ENCODE measurements at places on chromosomes 2 and 18.

DNA sequence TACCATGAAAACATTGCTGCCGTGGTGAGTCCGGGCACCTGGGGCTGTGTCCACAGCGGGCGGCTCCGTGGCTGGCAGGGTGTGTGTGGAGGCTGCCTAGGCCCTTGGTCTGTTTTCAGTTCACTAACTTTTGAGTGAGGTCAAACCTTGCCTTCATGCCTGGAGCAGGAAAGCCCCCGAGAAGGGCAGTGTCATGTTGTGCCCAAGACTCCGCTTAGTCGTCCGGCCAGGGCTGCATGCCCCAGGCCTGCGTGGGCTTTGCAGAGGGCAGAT, 24.1 kb downstream of the MAL start:
- DNase-seq, result no peak

- peak; percentile 41 for DNase-seq
Observed at GRCh38 chr18:76405681-76406356, 89.2 kb downstream of the ZNF516 start.

- peak; percentile 8 for DNase-seq
Observed at GRCh38 chr2:151918308-151918707, 90.1 kb upstream of the ARL5A start.

- no peak for DNase-seq
Observed at GRCh38 chr18:72866901-72867745, 664 bp downstream of the NETO1 start.

DNA sequence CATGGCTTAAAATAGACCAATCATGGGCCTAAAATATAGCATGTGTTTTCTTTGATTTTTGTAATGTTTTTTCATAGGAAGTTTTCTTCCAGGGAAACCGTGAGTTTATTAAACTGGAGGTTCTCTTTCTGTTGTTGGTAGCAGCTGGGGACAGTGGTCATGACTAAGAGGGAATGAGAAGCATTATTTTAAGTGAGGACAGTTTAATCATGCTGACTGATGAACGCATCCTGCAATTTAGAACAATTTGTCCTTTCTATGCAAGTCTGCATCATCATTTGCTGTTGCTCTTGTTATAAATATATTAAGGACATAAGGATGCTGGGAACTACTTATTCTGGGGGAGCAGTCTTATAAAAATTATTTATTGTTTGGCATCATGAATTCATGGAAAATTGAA, 51.2 kb downstream of the CAVIN2 start:
- DNase-seq, result no peak

DNA sequence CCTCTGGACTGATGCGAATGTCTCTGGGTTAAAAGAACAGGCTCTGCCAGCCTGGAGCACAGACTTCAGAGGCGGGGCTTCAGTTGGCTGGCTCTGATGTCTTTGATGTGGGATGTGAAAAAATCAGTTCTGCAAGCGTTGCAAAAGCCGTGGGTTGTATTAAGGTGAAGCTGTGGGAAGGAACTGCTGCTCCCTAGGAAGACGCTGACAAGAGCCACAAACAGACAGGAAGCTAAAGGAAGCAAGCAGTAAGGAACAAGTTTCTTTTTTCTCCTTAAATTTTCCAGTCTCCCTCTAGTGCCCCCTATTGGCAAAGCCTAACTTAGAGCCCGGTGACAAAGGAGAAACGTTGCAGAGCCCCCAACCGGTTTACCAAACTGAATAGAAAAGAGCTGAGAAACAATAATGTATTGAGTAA, 239.0 kb downstream of the CCDC178 start:
- no peak for DNase-seq

GRCh38 chr2:174344716-174345461, 10.1 kb downstream of the SP9 start:
- DNase-seq, result peak; percentile 33

DNA sequence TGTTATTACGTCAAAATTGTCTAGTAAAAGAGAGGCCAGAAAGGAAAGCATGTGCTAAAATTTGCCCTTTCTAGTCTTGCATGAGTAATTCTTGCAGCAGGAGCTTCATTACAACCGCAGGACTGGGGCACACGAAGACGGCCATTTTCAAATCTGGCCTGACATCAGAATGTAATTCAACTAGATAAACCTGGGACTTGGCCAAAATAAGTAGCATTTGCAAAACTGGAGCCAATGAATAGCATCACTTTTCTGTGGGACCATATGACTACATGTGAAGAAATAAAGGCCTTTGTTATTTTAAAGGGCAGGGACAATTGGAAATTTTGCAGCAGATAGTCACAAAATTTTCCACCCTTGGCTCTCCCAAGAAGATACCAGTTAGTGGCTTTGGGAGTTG, 3.0 kb upstream of the FZD7 start:
- DNase-seq, result no peak

- DNase-seq, result no peak
Observed at GRCh38 chr2:68767996-68768395, 33.4 kb downstream of the ARHGAP25 start.

DNA sequence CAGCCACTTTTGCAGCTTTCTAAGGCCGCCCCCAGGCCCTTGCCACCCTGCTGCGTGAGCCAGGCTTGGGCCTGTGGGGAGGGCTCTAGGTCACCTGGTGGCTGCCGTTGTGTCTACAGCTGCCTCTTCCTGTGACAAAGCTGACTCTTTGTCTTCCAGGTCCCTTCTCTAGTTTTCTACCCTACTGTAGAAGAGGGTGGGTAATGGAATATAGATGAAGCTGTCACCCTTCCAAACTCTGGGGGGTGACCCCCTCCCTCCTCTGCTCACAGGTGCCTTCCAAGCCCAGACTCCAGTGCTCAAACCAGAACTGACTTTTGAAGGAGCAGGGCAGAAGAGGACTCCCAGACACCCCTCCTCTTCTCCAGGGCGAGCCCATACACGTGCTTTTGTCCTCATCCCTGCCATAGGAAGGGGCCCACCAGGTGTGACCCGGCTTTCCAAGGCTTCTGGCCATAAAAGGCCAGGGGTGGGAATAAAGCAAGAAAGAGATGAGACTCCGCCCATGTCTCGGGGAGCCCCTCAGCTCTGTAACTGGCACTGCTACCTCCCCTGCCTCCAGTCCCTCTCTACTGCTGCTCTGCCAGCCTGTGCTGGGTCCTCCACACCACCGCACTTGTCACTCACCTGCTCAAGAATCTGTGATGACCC, 17.9 kb upstream of the SDC1 start:
- no peak for DNase-seq

DNA sequence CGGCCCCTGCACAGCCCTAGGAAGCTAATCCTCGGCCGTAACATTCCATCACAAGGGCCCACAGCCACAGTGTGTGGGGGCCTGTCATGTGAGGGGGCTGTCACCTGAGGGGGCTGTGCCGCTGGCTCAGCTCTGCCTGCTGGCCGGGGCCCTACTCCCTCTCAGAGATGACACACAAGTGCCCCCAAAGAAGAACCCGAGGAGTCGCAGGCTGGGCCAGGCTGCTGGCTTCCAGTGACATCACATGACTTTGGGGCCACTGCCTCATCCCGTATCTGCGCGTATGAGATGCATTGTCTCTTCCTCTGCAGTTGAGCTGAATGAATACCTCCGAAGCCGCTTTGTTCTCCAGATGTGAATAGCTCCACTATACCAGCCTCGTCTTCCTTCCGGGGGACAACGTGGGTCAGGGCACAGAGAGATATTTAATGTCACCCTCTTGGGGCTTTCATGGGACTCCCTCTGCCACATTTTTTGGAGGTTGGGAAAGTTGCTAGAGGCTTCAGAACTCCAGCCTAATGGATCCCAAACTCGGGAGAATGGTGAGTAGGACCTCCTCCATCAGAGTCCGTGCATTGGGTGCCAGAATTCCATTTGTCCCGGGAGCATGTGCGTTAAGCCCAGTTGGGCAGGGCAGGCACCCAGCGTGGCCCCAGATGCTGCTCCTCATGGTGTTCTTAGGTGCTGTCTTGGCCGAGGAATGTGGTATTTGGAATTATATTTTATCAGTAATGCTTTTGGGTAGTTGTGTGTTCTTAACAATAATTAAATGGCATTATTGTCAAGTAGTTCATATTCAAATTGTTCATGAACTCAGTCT, at the start of gene CNDP1:
CNDP1 (plus strand) TSS at position 351 of the 820 bp plus-strand sequence; CDS start at position 519, 168 bp downstream.
- no peak for DNase-seq

Data from CD4-positive, alpha-beta T cell treated with Interleukin-4 for 4 hours (primary cell).